Lung microvascular endothelial cell (primary cell): ENCODE measurements at places on chromosomes 11 and 22. TPM values are rescaled to one million over a fixed set of nuclear protein-coding genes. Genes with fewer than 3 reads are reported as not detected.

Gene OR51E2
- total RNA-seq, result not detected in 2 replicates

DNA sequence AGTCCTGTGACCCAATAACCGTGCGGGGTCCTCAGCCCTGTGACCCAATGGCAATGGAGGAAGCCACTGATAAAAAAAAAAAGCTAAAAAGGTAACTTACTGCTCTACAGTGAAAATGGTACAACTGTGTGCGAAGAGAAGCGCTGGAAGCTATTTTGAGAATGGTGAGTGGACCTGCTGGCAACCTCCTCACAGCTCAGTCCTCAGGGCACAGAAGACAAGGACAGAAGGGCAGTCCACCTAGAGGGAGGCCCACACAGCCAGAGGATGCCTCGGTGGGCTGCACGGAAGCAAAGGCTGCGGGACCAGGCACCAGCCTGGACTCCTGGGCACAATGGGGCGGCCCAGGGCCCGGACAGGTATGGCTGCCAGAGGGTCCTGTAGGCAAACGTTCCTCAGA is 35.6 kb downstream of the BRD1 start:
- DNase-seq, result no peak

DNA sequence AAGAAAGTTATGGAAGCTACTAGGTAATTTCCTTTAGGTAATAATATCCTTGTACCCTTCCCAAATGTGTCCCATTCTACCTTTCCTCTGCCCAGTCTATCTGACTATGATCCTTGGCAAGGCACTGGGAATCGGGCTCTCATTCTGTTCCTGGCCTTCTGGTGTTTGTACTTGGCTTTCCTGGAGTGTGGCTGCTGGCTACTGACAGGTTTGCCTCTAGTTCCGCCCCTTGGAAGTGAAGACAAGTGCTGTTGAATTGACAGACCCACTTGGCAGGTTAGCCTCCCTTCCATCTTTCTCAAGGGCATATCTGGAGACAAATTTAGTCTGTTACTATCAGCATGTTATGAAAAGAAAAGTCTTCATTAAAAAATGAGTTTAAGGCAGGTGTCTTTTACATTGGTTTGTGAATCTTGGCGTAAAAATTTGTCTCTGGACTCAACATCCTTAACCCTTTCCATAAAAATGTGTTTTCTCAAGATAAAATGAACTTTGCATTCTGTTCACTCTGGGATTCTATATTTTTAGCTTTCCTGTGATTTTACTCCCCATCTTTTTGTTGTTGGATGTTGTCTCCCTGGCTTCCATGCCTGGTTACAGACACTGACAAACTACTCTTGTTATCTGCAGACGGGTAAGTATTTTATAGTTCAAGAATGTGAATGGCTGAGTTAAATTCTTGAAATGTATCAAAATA is 287.4 kb upstream of the PDGFD start:
- DNase-seq, result no peak

GRCh38 chr11:86688398-86689179 is 16.2 kb upstream of the ME3 start:
- DNase-seq, result peak; percentile 45

DNA sequence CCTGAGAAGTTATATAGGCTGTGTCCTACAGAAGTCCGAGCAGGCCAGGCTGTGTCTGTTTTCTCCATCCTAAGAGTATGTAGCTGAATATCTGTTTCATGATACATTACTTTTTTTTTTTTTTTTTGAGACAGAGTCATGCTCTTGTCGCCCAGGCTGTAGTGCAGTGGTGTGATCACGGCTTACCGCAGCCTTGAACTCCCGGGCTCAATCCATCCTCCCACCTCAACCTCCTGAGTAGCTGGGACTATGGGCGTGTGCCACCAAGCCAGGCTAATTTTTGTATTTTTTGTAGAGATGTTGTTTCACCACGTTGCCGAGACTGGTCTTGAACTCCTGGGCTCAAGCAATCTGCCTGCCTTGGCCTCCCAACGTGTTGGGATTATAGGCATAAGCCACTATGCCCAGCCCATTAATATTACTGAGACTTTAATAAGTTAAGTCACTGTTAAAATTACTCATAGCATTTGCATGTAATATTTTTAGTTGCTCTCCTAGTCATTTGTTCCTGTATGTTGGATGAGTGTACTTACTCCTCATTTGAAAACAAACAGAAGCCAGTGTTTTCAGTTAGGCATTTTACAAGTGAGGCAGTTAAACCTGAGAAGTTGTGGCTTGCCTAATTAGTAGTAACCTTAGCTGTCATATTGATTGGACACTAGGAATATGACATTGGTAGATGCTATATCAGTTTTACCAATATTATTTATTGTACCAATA is 26.1 kb downstream of the DRG1 start:
- DNase-seq, result no peak

- peak; percentile 59 for DNase-seq
Observed at GRCh38 chr11:111663820-111664219, 61.6 kb downstream of the SIK2 start.

GRCh38 chr11:46972343-46972742 is 35.8 kb downstream of the CSTPP1 start:
- no peak for DNase-seq

DNA sequence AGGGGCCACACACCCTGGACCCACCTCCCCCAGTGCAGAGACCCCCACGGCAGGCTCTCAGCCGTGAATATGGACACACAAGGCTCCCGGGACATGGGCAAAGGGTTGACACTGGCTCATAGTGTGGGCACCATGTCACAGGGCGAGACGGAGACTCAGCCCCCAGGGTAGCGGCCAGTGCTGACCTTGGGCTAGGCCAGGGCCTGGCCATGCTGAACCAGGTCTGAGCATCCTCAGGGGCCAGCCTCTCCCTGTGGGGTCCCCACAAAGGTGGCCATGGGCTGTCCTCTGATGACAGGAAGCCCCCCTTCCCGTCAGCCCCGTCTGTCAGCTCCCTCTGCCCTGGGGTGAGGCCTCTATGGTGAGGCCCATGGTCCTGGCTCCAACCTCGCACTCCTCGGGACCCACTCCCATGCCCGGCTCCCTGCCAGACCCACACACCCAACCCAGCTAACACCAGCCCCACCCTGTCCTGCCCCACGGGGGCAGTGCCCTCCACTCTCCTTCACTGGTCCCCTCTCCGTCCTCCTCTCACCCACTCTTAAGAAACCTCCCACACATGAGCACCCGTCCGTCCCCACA is 19.0 kb upstream of the PRODH start:
- no peak for DNase-seq
